ENCODE measurements at places on chromosomes 16 and 17.

DNA sequence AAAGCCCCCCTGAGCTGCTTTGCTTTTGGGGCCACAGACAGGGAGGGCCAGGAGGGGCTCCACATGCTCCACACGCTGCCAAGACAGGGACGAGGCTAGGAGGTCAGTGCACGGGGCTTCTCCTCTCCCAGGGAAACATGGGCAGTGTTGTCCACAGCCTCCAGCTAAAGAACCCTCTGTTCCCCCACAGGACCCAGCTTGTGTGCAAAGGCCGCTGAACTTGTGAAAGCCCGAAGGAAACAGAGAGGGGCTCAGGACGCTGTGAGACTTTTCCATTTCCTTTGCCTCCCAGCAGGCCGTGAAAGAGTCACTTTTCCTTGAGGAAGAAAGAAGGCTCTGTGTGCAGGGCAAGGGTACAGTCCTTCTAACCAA is 9.7 kb downstream of the CDRT4 start:
- no peak for DNase-seq

GRCh38 chr17:45740553-45741330 is 43.4 kb upstream of the CRHR1 start:
- DNase-seq, result peak; percentile 50

- no peak for DNase-seq
Observed at GRCh38 chr16:56984639-56985038, 4.7 kb upstream of the NLRC5 start.

DNA sequence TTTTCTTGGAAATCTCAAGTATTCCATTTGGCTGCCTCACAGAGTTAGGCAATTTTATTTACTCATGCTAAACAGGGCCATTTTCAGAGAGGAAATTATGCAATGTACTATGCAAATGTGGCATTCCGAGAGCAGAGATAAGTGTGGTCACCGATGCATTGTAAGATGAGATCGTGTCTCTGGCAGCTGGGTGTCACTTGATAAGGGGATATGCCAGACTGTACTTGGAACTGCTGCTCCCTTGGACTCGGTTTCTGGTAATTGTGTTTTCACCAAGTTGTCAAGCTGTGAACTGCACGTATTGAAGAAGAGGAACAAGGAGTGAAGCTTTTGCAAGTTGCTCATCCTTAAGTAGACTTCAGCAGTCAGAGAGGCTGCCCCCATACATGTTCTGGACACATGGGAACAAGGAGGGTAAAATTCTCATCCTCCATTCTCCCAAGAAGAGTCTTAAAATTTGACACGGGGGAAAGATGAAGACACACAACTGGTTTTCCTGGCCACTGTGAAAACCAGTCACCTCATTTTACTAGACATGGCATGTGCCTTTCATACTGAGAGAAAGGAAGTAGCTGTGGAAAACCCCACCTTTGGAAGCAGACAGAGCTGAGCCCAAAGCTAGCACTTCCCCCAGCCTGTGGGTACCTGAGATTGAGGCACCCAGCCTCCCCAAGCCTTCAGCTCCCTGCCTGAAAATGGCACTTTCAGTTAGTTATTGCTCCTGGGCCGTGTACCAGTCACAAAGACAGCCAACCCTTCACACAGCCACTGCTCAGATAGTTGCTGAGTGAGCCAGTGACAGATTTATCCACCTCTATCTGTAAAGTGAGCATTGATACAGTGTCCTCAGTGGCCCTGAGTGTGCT is 150.7 kb downstream of the SOCS1 start:
- no peak for DNase-seq

DNA sequence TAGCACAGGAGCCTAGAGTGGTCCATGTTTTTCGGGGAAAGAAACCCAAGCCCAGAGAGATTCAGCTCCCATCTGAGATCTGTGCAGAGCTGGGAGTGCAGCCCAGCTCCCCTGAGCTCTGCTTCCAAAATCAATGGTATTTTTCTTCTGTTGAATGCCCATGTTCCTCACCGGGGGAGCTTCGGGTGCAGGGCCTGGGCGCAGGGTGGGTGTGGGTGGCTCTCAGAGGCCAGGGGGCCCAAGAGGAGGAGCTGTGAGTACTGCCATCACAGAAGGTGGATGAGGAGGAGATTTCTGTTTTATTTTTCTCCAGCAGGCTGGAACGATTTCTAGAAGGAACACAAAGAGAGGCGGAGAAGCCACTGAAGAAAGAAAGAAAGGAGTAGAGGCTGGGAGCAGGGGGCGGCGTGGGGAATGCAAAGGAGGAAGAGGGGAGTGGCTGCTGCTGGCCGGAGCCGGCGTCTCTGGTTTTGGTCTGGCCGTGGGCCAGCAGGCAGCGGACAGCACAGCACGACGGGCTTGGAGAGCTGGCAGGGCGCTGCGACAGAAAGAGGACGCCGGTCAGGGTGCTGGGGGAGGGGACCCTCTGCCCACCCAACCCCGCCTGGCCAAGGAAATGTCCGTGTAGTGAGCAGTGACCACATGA is 76.2 kb upstream of the KSR1 start:
- DNase-seq, result no peak

GRCh38 chr16:51407199-51407598 is 256.1 kb upstream of the SALL1 start:
- DNase-seq, result no peak

DNA sequence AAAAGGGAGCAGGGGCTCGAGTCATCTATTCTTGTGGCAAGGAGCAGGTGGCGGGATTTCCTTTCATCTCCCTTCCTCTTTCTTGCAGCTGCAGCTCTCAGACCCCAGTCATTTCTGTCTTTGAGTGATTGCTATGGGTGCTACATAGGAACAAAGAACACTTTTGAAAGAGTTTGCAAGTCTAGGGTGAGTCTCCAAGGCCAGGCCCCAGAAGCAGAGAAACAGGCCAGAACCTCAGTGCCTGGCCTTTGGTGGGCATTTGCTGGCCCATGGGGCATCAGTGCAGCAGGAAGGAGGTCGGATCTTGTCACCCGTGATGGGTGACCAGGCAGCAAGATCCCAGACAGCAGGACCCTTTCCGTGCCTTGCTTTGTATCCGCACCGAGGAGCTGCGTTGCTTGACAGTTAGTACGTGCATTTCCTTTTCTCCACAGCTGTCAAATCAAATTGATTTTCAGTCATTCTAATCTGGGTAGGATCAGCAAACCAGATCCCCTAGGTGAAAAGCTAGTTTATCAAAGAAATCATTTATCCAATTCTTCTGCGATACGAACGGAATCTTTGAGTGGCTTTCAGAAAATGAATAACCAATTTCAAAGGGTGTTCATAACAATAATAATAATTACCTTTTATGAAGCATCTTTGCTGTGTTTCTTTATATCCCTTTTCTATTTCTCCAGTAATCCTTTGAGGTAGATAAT is 244.6 kb upstream of the MAF start:
- no peak for DNase-seq
